ENCODE measurements at places on chromosomes 5 and 9.

- ATAC-seq, result no peak
Observed at GRCh38 chr5:109164001-109164400, 245.8 kb downstream of the PJA2 start.

GRCh38 chr9:112179816-112180215 lies 4.7 kb upstream of the SUSD1 start:
- no peak for ATAC-seq

DNA sequence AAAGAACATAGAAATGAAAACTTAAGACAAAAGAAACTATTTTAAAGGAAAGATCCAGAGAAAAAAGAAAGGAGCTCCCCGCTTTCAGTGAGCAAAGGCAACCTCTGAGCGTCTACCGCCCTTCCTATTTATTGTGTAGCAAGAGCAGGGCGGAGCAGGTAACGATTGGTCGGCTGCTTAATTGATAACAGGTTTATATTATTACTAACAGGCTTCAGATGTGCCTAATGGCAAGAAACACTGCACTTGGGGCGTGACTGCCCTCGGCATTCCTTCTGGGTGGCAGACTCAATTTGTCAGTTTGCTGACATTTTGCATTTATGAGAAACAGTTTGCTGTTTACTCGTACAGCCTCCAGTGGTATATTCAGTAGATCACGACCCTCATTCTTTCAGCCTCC lies 482.7 kb upstream of the C9orf72 start:
- no peak for ATAC-seq

DNA sequence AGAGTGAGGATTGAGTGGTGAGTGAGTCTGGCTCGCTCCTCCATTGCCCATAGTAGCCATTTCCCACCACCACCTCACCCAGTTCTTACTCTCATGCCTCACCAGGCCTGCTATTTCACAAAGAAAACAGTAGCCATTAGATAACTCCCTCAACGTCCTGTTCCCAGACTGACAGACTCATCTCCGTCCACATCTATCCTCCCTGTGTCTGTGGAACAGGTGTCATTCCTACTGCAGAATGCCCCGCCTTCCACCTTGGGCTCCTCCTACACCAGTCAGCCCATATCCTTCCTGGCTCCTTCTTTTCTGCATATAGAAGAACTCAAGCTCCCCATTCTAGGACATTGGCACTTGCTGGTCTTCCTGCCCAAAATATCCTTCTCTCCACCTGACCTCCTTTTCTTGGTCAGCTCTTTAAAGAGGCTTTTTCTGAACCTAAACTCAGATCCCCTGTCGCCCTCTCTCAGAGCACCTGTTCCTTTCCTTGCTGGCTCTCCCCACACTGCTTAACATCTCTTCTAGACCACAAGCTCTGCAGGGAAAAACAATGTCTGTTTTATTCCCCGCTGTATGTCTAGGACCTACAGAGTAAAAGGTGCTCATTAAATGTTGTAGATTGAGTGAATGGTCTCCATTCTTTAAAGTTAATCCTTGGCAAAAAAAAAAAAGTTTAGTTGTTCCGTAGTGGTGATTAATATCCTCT lies 3.2 kb downstream of the TNFAIP8 start:
- ATAC-seq, result no peak

GRCh38 chr9:102950346-102950745 lies 44.8 kb upstream of the CYLC2 start:
- no peak for ATAC-seq
